ENCODE measurements at places on chromosomes 1 and 21.

- no peak for DNase-seq
Measured at GRCh38 chr1:31672986-31673385, 28.3 kb upstream of the PEF1 start.

GRCh38 chr1:90753556-90753955 lies 36.5 kb upstream of the BARHL2 start:
- no peak for DNase-seq

- no peak for DNase-seq
Measured at GRCh38 chr1:83029916-83030315, 969.0 kb downstream of the TTLL7 start.

GRCh38 chr1:45051005-45051772 lies 39.1 kb downstream of the UROD start:
- DNase-seq, result peak; percentile 12

GRCh38 chr1:147605591-147605990 lies 64.3 kb downstream of the BCL9 start:
- no peak for DNase-seq

- DNase-seq, result no peak
Measured at GRCh38 chr21:27154451-27155129, 187.7 kb upstream of the ADAMTS5 start.

All from CD4-positive, alpha-beta T cell treated with Interferon alpha-2 for 1 hour (primary cell).